SK-N-MC (cell line): ENCODE measurements at places on chromosomes 4 and X.

DNA sequence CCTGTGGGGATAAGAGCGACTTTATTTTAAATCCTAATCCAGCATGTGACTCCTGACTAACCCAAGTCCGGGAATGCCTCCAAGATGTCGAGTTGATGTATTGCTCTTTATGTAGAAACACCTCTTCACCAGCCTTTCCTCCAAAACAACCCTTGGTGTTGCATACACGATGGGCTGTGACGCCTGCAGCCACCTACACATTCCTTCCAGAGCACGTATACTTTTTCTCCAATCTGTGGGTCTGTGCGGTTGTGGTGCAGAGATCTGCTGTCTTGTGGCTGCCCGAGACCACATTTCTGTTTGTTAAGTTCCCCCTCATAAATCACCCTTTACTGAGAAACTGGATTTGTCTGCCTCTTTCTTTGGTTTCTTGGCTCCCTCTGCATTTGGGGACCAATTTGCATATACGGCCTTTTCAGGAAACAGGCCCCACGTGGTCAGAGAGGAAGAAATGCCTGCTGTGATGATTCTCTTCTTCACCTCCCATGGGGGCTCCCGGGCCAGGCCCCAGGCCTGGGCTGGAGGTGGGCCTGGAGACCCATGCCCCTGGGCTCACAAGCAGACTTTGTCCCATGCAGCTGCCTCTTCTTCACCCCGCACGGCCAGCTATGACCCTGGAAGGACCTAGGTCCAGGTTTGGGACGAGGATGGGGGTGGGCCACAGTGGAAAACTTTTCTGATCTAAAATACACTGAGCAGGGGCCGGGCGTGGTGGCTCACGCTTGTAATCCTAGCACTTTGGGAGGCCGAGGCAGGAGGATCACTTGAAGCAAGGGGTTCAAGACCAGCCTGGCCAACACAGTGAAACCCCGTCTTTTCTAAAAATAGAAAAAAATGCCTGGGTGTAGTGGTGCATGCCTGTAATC, 21.4 kb upstream of the AFAP1 start:
- DNase-seq, result no peak

DNA sequence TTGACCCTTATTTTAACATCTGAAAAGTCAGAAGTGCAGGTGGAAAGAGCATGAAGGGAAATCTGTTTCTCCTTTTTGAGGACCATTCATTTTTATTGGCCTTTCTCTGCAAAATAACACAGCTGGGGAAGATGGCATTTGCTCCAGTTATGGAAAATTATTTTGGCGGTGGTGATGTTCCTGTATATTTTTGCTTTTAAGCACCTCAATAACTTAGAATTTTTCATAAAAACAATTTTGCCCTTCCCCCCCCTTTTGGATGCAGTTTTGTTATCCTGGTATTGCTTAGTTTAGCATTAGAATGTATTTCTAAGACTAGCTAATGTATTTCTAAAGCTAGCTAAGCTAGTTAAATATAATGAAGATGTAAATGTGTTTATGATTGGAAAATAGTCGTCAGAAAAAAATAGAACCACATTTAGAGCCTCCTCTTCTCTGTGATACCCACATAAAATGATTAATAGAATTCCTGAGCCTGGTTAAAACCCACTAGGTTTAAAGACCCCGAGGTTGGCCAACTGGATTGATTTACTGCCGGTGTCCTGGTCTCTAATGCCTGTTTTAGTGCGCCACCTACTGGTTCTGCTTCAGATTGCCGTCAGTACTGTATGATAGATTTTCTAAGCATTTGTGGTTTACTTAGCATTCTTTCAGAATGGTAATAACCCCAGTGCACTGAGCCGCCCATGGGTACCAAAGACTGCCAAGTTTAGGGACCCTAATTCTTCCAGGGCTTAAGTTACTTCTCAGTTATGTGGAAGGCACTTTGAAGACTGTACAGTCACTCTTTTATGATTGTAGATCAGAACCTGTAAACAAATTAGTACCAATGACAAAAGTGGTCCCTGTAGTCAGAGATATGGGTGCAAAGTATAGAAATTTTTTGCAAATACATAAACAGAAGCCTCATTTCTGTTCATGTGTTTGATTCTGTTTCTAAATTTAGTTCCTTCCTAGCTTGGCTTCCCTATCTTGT, 11.4 kb downstream of the KLF3 start:
- peak; percentile 40 for DNase-seq

DNA sequence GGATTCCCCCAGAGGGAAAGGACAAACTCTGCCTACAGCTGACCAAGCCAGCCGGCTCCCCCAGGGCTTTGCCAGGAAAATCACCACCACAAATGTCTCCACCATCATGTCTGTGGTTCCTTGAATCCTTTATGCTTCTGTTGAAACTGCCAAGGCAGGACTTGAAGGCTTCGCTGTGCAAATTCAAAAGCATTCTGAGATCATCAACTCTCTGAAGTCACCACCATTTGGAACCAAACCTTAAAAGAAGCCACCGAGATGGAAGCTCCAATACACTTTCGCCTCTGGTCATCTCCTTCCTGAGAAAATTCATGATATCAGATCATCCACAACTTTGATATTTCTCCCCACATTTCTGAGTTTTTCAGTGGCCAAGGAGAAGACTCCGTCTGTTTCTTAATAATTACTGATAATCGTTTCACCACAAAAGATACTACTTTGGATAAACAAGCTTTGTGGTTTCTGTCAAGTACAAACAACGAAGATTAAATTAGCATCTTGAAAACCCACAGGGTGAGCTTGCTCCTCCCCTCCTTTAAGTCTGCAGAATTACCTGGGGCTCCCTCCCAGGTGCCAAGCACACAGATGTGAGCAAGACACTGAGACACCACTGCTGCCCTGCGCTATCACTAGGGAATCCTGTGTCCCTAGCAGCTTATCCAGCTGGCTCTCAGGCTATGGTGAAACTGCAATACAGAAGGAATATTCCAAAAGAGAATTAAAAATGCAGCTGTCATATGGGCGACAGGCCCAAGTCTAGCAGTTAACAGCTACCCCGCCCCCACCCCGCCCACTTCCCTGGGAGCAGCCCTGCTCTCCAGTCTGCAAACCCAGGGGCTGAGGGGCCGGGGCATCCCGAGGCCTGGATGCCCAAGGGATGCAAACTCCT, 125.0 kb upstream of the TBL1X start:
- DNase-seq, result no peak

DNA sequence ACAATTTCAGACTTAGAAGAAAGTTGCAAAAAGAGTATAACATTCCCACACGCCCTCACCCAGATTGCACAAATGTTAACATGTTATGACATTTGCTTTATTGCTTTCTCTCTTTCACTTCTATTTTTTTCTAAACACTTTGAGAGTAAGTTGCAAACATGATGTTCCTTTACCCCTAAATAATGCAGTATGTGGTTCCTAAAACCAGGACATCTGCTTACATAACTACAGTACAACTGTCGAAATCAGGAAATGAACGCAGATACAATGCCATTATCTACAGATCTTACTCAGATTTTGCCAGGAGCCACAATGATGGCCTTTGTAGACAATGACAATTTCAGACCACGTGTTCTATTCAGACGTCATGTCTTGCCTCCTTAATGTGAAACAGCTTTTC, 22.4 kb downstream of the SH3TC1 start:
- peak; percentile 47 for DNase-seq

- DNase-seq, result no peak
Measured at GRCh38 chr4:38762560-38762959, 20.2 kb downstream of the TLR10 start.

DNA sequence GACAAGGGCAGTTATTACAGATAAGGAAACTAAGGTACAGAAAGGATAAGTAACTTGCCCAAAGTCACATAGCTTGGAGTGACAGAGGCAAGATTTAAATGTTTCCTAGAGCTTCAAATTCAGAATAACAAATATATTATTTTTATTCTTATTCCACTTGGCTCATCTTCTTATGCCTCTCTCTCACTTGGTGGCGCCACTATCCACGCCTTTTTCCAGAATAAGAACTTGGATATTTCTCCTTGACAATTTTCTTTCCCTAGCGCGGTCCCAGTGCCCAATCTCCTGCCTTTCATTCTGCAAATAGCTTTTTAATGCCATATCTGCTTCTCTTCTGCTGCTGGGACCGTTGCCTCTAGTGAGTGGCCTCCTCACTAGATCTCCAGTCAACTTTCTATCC, 78.5 kb downstream of the MSN start:
- no peak for DNase-seq

DNA sequence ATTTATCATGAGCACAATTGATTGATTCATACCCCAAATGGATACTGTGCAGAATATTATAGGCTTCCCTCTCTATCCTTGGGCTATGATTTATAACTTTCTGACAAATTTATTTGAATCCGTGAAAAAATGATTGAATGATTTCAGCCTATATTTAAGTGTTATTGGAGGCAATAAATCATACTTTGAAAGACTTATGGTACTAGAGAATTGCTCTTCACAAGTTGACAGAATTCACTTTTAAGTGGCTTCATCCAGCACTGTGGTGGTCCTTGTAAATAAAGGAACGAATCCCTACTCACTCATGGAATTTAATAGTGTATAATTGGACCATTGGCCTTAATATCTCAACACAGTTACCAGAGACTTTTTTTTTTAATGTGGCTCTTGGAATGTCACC, 174.8 kb upstream of the TLL1 start:
- DNase-seq, result no peak
